ENCODE measurements at places on chromosomes 2 and 18.

DNA sequence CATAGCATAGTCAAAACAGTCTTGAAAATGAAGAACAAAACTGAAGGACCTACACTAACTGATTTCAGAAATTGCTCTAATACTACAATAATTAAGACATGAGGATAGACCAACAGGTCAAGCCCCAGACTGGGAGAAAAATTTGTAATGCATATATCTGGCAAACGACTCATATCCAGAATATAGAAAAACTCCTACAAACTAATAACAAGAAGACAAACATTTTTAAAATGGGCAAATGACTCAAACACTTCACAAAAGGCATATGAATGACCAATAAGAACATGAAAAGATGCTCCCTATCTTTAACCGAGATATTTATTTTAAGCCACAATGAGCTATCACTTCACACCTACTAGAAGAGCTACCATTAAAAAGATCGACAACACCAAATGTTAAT, 14.2 kb downstream of the TGFBRAP1 start:
- no peaks in the 10 kb centered on the region for H3K27me3 ChIP-seq
- no peak overlapping the region for H3K27ac ChIP-seq
- H3K4me1 ChIP-seq, result no peaks in the 10 kb centered on the region
- no peak overlapping the region for H3K4me3 ChIP-seq

GRCh38 chr18:59649591-59649990, 47.6 kb downstream of the CCBE1 start:
- H3K4me3 ChIP-seq, result no peak overlapping the region
- no peaks in the 10 kb centered on the region for H3K27me3 ChIP-seq
- DNase-seq, result no peak
- no peaks in the 10 kb centered on the region for H3K36me3 ChIP-seq

GRCh38 chr2:19538411-19538963, 180.1 kb upstream of the OSR1 start:
- no peaks in the 10 kb centered on the region for H3K27me3 ChIP-seq
- peaks cover 24% of the 10 kb centered on the region for H3K4me1 ChIP-seq
- DNase-seq, result no peak
- H3K36me3 ChIP-seq, result no peaks in the 10 kb centered on the region
- H3K27ac ChIP-seq, result no peak overlapping the region
- no peak overlapping the region for H3K4me3 ChIP-seq

DNA sequence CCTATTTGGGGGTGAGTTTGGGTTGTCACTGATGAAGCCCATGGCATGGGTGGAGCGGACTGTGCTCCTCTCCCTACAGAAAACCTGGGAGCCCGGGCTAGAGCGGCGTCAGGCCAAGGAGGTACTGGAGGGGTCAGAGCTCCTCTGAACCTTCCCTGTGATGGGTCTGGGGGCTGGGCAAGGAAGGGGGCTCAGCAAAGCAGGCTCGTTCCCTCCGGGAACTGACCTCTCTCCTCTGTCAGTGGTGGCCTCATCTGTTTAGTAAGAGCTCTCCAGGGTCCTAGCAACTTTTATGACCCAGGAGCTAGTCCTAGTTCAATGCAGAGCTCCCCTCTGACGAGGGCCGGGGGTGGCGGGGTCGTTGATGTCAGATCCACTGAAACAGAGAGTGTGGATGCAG, 62.4 kb upstream of the OTOF start:
- no peaks in the 10 kb centered on the region for H3K36me3 ChIP-seq
- no peak for DNase-seq
- no peak overlapping the region for H3K27ac ChIP-seq
- H3K4me3 ChIP-seq, result no peak overlapping the region
- H3K4me1 ChIP-seq, result no peaks in the 10 kb centered on the region

DNA sequence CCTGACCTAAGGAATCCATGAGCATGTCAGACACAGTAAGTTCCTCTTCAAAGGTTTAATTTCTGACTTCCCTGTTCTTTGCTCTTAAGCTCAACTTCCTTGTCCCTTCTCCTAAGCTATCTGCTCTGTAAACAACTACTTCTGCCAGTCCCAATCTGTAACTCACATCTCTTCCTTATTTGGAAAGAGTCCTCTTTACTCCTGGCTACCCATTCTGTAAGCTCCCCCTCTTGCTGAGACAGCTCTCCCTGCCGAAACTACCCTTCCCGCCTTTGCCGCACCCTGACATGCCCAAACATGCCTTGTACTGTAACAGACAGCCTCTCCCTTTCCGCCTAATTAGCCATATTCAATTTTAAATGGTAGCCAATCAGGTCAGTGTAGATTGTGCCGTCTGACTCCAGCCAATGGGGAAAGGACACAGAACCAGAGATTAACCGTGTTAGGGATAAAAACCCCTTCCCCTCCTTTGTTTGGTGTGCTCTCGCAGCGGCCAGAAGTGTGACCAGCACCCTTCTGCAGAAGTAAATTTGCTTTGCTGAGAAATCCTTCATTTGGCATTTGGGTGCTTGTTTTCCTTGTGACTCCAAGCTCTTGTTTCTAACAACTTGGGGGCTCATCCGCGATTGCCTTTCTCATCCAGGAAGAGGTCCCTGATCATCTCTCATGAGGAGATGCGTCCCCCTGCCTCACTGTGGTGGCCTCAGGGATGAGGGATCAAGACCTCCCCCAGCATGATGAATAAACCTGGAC, 49.0 kb downstream of the PIAS2 start:
- H3K4me3 ChIP-seq, result no peak overlapping the region
- H3K36me3 ChIP-seq, result peaks cover 8% of the 10 kb centered on the region
- no peaks in the 10 kb centered on the region for H3K27me3 ChIP-seq
- no peaks in the 10 kb centered on the region for H3K4me1 ChIP-seq
- DNase-seq, result no peak

- H3K36me3 ChIP-seq, result no peaks in the 10 kb centered on the region
- H3K27ac ChIP-seq, result no peak overlapping the region
- H3K27me3 ChIP-seq, result no peaks in the 10 kb centered on the region
- no peak overlapping the region for H3K4me3 ChIP-seq
These were observed 43.3 kb upstream of the PTPRM start for GRCh38 chr18:7523772-7524171.

DNA sequence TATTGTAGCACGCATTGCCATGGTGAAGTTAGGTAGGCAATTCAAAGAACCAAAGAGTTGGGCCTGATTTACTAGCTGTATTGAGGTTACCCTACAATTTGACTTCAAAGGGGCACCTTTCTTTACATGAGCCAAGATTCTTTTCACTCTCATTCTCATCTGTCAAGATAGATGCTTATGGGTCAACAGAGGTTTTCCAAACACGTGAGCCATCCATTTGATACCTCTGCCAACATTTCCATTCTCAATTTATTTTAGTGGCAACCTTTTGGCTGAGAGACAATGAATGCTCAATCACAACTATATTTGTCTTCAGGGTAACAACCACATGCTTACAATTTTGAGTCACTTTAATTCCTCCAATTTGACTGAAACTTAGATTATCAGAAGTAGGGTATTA, 370.6 kb upstream of the CDH20 start:
- H3K4me1 ChIP-seq, result no peaks in the 10 kb centered on the region
- no peak for DNase-seq
- no peak overlapping the region for H3K27ac ChIP-seq
- H3K36me3 ChIP-seq, result no peaks in the 10 kb centered on the region
- H3K4me3 ChIP-seq, result no peak overlapping the region

GRCh38 chr2:158748926-158749590, 46.1 kb upstream of the DAPL1 start:
- H3K27me3 ChIP-seq, result no peaks in the 10 kb centered on the region
- no peak overlapping the region for H3K27ac ChIP-seq
- H3K4me1 ChIP-seq, result peaks cover 8% of the 10 kb centered on the region
- DNase-seq, result no peak

DNA sequence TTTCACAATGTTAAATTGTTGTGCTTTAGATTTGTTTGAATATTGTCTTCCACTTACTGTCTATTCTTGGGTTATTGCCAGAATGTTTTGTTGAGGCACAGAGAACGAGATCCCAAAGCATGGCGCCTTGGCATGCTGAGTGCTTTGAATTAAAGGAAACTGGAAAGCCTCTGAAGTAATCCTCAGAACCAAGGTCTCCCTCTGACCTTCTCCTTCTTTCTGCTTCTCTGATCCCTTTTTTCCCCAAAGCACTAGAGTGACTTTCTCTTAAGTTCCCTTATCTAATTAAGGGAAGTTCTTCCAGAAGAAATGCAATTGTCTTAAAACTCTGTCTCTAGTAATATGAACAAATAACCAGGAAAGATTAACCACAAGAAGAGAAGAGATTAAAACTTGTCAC, 214.7 kb downstream of the SPP2 start:
- no peak overlapping the region for H3K27ac ChIP-seq
- H3K36me3 ChIP-seq, result no peaks in the 10 kb centered on the region
- no peaks in the 10 kb centered on the region for H3K27me3 ChIP-seq
- H3K4me1 ChIP-seq, result no peaks in the 10 kb centered on the region

DNA sequence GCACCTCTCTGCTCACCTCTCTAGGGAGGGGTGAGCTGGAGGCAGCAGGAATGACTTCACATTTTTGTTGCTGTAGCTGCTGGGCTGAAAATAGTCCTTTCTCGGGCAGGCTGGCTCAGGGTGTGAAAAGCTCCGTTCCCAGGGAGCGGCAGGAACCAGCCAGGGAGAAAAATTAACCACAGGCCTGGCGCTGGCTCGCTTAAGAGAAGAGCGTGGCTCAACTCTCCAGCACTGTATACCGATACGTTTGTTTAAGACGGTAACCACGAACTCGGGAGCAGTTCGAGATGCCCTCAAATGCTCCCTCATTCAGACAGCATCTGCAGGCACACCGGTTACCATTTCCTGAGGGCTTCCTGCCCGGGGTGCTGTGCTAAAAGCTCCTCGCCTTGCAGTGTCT, 129.6 kb downstream of the CELF4 start:
- H3K4me1 ChIP-seq, result no peaks in the 10 kb centered on the region
- no peak for DNase-seq
- no peak overlapping the region for H3K4me3 ChIP-seq

DNA sequence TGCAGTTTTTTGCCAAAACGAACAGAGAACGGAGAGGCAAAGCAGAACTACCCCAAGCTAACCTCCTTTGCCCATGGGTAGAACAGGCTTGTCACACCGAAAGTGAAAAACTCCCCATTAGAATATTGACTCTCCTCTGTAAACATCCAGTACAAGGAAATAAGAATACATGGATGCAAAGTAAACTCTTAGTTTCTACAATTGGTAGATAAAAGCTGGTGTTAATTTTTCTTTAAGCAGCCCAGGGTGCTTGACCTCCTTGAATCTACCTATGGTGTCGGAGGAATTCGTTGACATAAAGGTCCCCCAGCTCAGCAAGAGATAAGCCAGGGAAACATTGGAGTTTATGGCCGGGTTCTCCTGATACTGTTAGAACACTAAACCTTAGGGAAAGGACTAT, 48.4 kb upstream of the DSG1 start:
- H3K36me3 ChIP-seq, result no peaks in the 10 kb centered on the region
- no peaks in the 10 kb centered on the region for H3K27me3 ChIP-seq
- DNase-seq, result no peak
- H3K4me3 ChIP-seq, result no peak overlapping the region

GRCh38 chr2:212953170-212953920, 198.1 kb downstream of the IKZF2 start:
- no peak overlapping the region for H3K4me3 ChIP-seq
- no peaks in the 10 kb centered on the region for H3K36me3 ChIP-seq
- no peaks in the 10 kb centered on the region for H3K27me3 ChIP-seq

- no peaks in the 10 kb centered on the region for H3K4me1 ChIP-seq
- no peaks in the 10 kb centered on the region for H3K36me3 ChIP-seq
- H3K27me3 ChIP-seq, result no peaks in the 10 kb centered on the region
- H3K27ac ChIP-seq, result no peak overlapping the region
- H3K4me3 ChIP-seq, result no peak overlapping the region
These were observed 127.9 kb downstream of the EVA1A start for GRCh38 chr2:75432761-75433361.

DNA sequence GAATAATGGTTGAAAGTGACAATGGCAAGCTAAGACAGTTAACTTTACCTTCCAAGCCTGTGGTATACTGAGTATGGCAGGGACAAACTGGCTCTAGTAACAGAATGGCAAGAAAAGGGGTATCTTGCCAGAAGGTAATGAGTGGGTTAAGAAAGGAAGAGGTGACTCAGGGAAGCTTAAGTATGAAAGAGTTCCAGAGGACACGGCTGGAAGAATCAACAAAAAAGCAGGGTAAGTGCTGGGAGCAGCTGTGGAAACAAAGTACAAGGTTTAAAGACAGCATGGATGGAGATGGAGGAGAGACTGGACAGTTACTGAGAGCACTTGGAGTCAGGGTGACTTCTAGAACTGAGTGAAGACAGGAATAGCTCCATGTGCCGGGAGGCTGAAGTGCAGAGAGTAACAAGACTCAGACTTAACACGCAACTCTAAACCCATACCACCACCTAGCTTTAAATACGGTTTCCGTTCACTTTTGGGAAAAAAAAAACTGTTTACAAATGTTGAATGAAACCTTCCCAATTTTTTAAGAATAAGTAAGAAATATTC, 69.0 kb downstream of the REV1 start:
- H3K27ac ChIP-seq, result no peak overlapping the region
- DNase-seq, result no peak
- peaks cover 60% of the 10 kb centered on the region for H3K36me3 ChIP-seq
- H3K4me1 ChIP-seq, result no peaks in the 10 kb centered on the region
- no peak overlapping the region for H3K4me3 ChIP-seq
- H3K27me3 ChIP-seq, result no peaks in the 10 kb centered on the region

GRCh38 chr2:6196449-6196848, 504.3 kb downstream of the SOX11 start:
- H3K27ac ChIP-seq, result no peak overlapping the region
- H3K27me3 ChIP-seq, result no peaks in the 10 kb centered on the region
- H3K4me3 ChIP-seq, result no peak overlapping the region
- no peaks in the 10 kb centered on the region for H3K4me1 ChIP-seq

- H3K27me3 ChIP-seq, result no peaks in the 10 kb centered on the region
- H3K27ac ChIP-seq, result no peak overlapping the region
- DNase-seq, result no peak
These were observed 91.7 kb upstream of the YWHAQ start for GRCh38 chr2:9722451-9722850.
